ENCODE measurements at places on chromosomes 1 and 21.

DNA sequence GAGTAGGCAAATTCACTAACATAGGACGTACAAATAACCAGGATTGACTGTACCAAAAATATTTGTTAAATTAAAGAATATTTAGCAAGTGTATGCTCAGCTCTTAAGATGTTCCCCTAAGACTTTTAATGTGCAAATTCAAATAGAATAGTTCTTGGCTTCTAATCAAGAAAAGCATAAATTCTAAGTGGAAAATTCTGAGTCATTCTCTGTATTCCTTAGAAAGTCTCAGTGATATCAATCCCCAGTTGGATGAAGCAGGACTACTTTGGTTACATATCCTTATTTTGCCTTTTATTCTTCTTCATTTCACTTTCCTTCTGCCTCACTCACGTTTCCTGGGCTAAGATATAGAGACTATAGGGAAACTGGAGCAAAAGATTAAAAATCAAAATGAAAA is 130.2 kb downstream of the IFI44 start:
- DNase-seq, result no peak

- DNase-seq, result no peak
Observed at GRCh38 chr21:19048098-19048672, 644.6 kb upstream of the TMPRSS15 start.

GRCh38 chr1:10724948-10725847 is 71.2 kb downstream of the CASZ1 start:
- peak; percentile 34 for DNase-seq

DNA sequence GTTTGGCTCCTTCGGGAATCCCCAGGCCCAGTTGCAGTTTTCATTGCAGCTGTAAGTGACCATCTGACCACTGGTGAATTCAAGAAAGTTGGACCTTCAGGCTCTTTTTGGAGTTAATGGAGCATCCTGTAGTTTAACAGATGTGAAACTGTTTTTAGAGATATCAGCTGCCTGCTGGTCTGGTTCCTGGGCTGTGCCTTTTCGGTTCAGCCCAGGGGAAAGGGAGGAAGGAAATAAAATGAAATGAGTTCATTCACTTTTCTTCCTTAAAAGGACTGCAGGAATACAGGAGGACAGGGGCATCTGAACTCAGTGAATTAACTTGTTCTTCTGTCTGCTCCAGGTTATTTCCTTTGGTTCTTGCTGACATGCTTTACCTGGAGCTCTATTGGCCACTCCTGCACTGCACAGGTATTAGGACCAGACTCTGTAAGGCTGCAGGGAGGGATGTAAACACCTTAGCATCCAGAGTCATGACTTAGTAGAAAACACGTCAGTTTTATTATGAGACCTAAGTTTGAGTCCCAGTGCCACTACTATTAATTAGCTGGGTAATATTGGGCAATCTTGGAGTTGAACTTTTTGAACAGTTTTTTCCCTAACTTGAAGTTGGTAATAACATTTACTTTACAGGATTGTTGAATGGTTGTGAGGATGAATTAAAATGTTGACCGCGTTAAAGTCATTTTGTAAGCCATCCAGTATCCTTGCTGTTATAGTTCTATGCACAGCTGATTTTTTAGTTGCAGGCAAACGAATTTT is 83.6 kb downstream of the LRRC8D start:
- DNase-seq, result no peak

DNA sequence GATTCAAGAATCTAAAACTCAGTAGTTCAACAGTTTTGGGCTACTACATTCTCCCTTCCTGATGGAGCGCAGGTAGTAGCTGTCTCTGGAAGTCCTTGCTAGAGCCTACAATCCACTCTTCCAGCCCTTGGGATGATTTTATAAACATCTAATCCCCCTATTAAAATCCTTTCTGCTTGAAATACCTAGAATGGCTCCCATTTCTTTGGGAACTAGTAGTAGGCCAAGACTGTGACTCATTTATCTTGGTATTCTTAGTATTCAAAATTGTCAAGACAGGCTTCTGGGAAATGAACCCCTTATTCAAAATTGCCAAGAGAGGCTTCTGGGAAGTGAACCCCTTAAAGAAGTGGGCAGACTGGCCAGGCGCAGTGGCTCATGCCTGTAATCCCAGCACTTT is 142.5 kb upstream of the FGGY start:
- no peak for DNase-seq

GRCh38 chr1:70947835-70948234 is 99.8 kb downstream of the PTGER3 start:
- DNase-seq, result no peak

DNA sequence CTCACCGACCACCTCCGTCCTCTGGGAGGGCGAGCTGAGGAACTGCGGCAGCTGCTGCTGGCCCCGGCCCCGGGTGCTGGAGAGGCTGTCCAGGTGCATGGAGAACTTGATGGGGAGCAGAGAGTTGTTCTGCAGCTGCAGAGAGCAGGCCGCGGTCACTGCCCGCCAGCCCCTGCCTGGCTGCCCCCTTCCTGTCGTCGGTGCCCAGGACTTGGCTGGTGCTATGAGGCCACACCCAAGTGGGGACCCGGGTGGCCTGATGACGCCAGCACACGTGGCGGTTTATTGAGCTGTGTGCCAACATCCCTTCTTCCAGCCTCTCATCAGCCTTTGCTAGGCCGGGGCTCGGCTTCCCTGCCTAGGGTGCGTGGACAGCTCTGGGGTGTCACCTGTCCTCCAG is 5.3 kb upstream of the TMEM52 start:
- no peak for DNase-seq

- peak; percentile 5 for DNase-seq
Observed at GRCh38 chr1:41900603-41901444, 17.9 kb downstream of the HIVEP3 start.

- no peak for DNase-seq
Observed at GRCh38 chr1:82901561-82901960, 1097.4 kb downstream of the TTLL7 start.

DNA sequence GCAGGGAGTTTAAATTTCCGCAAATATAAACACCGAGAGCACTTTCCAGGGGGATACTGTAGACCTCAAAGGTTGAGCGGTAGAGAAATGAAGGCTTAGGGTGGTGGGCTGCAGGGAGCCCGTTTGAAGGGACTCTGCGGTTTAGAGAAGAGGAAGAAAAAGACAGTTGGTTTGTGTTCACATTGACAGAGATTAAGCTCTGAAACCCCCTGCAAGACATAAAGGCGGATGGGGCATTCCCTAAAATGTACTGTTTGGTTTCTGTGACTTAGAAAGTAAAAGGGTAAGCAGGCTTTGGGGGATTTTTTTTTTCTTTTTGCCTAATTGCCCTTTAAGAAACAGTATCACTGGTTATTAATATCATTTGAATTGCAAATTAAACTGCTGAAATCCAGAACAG is 1.3 kb downstream of the KAZN start:
- no peak for DNase-seq

DNA sequence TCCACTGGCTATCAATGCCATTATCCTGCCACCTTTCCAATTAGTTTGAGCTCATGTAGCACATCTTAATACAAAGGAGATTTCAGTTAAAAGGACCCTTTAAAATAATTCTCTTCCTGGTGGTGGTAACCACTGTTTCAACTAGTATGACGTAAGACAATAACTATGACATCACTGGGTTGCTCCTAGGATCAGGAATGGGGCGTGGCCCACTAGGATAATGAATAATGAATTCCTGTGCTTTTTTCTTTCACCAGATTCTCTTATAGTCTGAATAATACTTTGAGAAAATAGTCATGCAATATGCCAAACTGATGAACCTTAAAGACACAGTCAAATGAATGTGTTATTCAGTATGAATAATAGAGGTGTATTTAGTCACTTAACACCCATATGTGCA is 10.6 kb upstream of the KIFAP3 start:
- DNase-seq, result no peak

- peak; percentile 86 for DNase-seq
Observed at GRCh38 chr1:33342041-33342723, 21.3 kb upstream of the A3GALT2 start.

DNA sequence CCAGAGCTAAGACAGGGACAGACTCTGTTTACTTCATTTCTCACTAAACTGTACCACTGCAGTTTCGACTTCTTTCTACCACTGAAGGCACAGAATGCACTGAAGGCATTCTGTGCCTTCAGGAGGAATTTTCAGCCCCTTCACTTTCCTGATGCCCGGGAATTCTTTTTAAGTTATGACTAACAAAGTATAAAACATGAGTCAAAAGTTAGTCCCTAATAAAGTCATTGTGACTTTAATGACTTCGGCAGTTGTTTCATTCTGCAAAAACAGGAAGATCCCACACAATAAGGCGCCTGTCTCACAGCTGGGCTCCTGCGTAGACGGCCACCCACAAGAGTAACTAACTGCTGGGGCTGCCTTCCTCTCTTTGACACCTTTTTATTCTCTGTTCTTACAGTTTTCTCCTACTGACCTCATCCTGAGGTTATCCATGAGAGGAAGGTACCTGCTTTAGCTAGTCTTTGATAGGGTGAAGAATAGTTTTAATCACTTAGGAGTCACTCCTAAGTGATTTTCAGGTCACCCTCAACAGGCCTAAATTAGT is 183.9 kb upstream of the SGIP1 start:
- DNase-seq, result no peak

DNA sequence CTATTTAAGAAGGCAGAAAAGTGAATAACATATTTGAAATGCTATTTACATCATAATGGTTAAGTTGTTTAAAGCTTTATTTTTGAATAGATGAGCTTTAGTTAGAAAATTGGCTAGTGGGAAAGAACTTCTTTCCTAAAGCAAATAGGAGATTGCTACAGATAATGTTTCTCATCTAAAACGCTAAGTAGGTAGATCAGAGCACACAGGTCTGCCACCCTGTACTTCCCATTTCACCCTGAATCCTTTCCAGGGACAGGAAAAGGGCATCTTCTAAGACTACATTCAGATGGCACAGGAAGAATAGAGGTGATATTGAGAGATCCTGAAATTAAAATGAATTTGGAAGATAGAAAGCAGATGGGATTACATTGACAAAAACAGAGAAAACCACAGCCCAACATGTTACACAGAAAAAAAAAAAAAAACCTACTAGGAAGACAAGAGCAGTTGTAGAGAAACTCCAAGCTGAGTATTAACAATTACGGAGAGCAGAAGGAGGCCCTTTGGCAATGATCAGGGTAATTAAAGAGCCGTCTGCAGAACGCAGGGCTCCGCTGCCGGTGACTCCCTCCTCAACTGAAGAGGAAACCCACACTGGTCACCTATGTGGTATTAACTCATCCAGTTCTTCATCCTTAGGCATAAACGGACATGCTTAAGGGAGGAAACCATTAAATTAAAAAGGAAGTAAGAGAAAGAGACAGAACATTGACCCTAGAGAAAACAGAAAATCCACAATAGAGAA is 53.6 kb upstream of the MAP10 start:
- no peak for DNase-seq

GRCh38 chr1:220577926-220578325 is 50.0 kb downstream of the MARK1 start:
- DNase-seq, result no peak

- DNase-seq, result no peak
Observed at GRCh38 chr1:25430967-25431881, 527 bp downstream of the MACO1 start.

GRCh38 chr1:231347961-231348360 is 9.9 kb downstream of the SPRTN start:
- DNase-seq, result no peak

DNA sequence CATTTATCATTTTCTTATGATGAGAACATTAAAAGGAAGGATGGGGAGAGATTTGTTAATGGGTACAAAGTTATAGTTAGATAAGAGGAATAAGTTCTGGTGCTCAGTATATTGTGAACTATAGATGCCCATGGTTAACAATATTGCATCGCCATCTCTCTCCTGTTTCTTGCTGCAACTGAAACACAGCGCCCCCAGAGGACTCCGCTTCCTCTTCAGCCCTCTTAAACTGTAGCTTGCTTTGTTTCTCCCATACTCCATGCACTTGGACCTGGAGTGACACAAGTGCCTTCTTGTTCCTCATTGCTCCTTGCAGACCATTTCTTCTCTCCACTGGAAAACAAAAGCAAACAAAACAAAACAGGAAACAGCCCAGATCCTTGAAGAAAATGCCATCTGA is 70.1 kb upstream of the NTPCR start:
- no peak for DNase-seq

DNA sequence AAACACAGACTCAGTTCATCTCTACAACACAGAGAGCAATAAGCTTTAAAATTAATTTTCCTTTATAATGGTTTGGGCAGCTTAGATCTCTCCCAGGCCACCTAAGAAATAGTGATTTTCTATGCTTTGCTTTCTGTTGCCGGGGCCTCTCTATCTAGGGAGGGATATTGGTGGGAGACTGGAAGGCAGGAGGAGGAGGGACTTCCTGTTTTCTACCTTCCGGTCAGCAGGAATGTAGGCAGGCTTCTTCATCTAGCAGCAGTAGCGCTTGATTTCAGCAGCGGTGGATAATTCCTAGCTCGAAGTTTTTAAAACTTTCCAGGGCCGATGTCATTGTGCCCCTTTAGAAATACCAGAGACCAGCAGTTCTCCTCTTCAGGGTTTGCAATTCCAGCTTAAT is 5.1 kb upstream of the DESI2 start:
- no peak for DNase-seq

DNA sequence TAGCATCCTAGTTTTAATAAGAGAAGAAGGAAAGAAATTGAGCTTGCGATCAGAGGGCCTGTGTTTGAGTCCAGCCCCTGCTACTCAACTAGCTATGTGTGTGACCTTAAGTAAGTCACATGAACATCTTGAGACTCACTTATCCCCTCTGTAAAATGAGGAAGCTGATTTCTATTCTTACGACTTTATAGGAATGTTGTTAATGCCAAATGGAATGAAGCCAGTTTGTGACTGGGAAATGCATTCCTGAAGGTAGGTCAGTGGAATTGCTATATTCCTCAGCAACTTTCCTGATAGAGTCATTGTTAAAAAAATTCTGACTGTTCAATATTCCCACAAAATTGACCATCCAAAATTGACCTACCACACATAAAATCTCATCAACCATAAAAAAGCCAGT is 14.9 kb downstream of the FASLG start:
- no peak for DNase-seq

GRCh38 chr1:226975259-226976250 is 35.5 kb downstream of the COQ8A start:
- DNase-seq, result no peak

- DNase-seq, result no peak
Observed at GRCh38 chr1:111441573-111442192, 7.4 kb downstream of the WDR77 start.

DNA sequence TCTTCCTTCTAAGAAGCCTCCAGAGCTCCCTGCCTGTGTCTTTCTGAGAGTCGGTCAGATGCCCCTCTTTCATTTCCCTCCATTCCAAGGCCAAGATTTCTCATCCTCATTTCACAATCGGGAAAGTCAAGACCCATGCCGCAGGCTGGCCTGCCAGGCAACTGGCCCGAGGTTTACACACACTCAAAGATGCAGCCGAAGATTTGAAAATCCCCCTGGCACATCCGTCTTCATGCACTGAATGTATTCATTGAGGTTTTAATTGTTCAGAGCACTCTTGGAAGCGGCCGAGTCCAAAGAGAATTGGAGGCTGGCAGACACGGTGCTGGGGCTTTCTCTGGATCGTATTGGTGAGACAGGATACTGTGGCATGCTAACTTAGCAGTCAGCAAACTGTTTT is 29.1 kb upstream of the SRP9 start:
- no peak for DNase-seq

GRCh38 chr21:38702196-38702595 is 103.5 kb upstream of the ETS2 start:
- no peak for DNase-seq
